Lung microvascular endothelial cell (primary cell): ENCODE measurements at places on chromosomes 5 and 9. TPM values are rescaled to one million over a fixed set of nuclear protein-coding genes. Genes with fewer than 3 reads are reported as not detected.

DNA sequence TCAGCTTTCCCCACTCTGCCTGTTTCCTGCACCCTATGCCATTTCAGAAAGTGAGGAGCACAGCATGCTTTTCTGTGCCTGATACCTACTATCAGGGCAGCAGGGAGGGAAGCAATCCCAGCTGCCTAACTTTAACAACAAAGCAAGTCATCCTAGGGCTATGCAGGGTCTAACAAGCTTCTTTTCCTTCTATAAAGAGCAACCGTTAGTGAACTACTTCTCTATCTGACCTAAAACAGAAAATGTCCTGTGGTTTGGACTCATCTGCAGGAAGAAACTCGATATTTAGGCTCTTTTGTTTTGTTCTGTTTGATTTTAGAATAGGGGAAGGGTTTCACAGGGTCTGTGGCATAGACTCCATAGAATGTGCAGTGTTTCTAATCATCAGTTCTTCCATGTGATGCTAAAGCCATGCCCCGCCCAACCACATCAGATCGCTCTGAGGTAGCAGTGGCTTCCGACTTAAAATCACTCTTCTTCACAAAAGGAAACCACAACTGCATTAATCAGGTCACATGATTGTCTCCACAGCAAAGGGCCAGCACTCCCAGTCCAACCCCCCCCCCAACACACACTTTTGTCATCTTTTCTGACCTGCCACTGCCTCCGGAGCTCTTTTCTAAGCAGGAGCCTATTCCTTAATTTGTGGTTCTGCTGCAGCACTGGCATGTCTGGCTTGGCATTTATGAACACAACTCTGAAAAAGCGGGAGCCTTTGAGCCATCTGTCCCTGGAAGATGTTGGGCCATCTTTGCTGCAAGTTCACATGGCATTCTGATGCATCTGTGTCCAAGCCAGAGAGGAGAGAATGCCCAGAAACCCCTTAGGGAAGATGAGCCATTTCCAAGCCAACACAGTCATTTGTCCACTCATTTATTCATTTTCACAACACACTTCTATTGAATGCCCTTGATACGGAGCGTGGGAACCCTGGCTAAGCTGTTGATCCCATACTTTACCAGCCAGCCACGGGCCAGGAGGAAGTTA, 71.6 kb downstream of the CFAP90 start:
- no peak for DNase-seq

DNA sequence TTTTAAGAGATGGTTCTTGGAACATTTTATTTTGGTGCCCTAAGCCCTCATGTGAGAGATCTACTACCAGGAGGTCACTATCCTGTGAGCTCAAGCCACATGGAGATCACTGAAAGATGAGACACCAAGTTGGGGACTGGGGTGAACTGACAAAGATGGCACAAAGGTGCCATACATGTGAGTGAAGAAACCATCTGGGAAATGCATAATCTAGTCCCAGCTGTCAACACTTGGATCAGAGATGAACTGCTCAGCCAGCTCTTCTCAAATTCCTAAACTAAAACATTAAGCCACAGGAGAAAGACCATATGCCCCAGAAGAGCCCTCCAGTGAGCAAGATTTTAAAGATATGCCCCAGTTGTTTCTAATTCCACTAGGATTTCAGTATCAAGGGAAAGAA, 22.2 kb upstream of the MYOT start:
- DNase-seq, result no peak

DNA sequence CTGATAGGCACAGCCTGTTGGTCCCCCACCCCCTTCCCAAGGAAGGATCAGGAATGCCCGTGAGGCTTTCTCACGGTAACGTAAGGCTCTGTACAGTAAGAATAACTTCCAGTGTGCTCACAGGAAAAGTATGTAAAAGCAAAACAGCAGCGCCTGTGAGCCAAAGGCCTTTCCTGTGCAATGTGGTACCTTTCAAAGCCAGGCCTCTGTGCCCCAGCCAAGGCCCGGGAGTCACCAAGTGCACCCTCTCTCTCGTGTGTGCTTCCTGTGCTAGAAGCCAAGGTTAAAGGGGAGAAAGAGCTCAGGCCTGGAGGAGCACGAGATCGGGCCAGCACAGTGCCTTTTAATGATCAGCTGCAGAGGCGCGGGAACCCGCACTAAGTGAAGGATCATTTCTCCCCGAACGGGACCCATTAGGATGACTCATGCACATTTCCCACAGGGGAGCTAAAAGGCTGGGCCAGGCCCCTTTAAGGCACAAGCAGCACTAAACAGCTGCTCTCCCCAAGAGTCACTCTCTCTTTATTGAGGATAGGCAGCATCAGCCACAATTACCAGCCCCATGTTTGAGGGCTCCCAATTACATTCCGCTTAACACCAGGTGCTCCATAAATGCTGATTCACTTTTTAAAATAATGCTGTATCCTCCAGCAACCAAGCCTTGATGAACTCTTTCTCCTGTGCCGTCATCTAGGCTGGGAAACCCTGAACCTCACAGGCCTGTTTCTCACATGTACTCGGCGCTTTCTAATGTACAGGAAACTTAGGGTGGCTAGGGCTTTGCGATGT, 42.8 kb downstream of the SHB start:
- DNase-seq, result peak; percentile 91

- DNase-seq, result peak; percentile 5
Observed at GRCh38 chr9:38621434-38622287, 1.3 kb upstream of the ANKRD18A start.

GRCh38 chr5:172777881-172778814, 7.2 kb upstream of the DUSP1 start:
- peak; percentile 59 for DNase-seq

The SHC3 gene
- 0.20 and 0.22 TPM in 2 replicates for total RNA-seq

GRCh38 chr5:16787278-16787677, 148.8 kb downstream of the MYO10 start:
- DNase-seq, result peak; percentile 52

- peak; percentile 87 for DNase-seq
Observed at GRCh38 chr5:141430332-141431113, at the start of gene PCDHGA12. PCDHGA12 (plus strand) TSS chr5:141430507; CDS start chr5:141430760, 253 bp downstream.

The INSYN2B gene
- total RNA-seq, result 0.40 and 1.3 TPM in 2 replicates

DNA sequence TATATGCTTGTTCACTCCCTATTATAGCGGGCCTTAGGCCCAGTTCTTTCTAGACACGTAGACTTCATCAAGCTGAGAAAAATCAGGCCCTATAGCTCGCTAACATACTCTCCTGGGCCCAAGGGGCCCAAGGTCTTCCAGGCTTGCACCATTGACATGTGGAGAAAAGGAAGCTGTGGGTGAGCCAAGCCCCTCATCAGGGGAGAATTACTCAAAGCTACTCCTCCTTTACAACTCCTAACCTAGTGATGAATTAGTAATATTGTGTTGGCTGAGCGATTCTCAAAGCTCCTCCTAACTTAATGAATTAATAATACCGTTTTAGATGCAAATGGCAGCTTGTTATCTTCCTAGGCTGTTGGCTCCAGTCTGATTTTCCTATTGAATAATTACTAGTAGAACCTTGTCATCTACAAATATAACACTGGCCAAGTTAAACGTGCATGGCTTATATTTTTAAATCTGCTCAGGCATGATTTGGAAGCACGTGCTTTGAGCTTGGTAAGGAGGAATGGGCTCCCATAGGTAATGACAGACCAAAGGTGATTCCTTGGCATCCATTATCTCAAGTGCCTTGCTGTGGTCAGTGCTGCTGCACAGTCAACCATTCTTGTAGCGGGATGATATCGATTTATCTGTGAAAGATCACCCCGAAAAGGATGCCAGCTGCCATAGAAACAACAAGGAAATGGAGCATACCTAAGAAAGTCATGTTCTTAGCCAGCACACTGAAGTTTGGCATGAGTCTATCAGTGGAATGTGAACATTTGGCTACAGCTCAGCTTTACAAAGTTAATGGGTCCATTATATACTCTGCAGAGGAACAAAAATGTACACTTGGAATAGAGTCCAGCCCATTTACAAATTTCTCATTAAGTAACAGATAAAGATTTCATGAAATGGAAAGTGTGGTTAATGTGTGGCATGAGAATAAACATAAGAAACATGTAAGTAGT, 23.8 kb downstream of the LVRN start:
- DNase-seq, result no peak

DNA sequence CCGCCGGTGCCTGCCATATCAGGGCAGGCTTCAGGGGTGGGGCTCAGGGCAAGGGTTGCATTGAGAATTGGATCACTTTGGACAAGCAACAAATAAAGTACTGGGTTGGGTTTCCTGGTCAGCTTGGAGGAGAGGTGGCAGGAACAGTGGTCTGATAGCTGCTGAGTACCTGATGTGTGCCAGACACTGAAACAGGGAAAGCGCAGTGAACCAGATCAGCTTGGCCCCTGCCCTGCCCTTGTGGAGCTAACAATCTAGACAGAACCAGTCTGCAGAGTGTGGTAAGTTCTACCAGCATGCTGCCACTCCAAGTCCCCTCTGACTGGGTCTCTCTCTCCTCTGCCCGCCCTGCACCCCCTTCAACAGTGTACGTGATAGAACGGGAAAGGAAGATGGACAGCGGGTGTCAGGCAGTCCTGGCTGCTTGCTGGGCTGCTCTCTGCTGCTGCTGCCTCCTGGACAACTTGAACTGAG, 53.4 kb downstream of the CYSTM1 start:
- no peak for DNase-seq

- no peak for DNase-seq
Observed at GRCh38 chr9:1659363-1659690, 355.8 kb upstream of the SMARCA2 start.

GRCh38 chr5:36606428-36607113, at the start of gene SLC1A3:
SLC1A3 (plus strand) TSS chr5:36606606; CDS start chr5:36608424, 1,818 bp downstream.
- peak; percentile 49 for DNase-seq

DNA sequence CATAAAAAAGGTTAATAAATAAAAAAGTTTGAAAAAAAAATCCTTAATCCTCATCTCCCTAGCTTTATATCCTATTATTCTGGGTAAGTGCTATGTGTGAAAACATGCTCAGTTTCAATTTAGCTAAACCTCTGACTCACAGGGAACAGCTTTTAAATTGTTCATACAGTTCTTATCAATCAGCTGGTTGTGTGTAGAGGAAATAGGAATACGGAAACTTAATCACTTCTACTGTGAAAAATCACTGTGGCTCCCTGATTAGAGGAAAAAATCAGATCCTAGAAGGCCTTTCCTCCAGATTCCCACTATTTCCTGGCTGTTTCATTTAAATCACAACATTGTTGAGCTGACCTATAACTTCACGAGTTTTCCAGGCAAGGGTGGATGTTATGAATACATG, 120.5 kb downstream of the MARCHF3 start:
- peak; percentile 48 for DNase-seq

The RNF208 gene
- 0.22 TPM in 1 of 2 replicates, not detected in the other for total RNA-seq

- no peak for DNase-seq
Observed at GRCh38 chr5:171351536-171352073, 36.0 kb upstream of the NPM1 start.

- DNase-seq, result peak; percentile 9
Observed at GRCh38 chr5:116453988-116454411, 120.6 kb downstream of the SEMA6A start.

GRCh38 chr9:80775530-80775929, 913.8 kb downstream of the TLE1 start:
- no peak for DNase-seq

DNA sequence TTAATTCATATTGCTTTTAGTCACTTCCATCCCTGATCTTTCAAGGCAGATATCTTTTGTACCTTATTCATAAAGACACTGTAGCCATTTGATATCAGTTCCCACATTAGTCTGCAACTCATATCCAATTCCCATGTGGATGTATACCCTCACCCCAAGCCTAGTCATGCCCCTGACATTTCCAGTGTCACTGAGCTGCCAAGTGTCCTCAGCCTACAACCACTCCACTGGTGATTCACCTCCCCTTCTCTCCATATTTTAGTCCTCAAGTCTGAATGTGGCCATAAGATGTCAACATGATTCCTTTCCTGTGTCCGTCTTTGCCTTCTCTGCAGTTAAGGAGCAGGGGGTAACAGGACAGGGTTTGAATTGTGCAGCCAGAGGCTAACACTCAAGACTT, 346.9 kb downstream of the RAB3C start:
- no peak for DNase-seq

The TSLP gene
- total RNA-seq, result under 0.01 TPM in 1 of 2 replicates, not detected in the other

- no peak for DNase-seq
Observed at GRCh38 chr9:93303258-93303771, 119.4 kb downstream of the WNK2 start.

DNA sequence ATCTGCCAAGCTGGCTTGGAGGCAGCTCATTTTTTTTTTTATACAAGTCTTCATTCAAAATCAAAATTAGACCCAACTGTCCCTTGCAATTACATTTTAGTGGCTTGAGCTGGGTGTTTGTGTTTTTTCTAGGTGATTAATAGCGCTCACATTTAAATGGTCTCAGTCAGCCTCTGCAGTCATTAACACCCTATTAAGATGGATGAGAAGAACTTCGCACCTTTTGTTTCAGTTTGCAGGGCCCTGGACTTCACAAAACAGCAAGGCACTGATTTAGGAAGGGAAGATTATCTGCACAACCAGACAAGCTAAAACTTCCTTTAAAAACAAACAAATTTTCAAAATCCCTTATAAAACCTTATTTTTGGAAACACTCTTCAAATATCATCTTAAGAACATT, 374.8 kb downstream of the EFNA5 start:
- DNase-seq, result no peak

GRCh38 chr5:77101298-77101697, 14.2 kb upstream of the ZBED3 start:
- DNase-seq, result no peak

GRCh38 chr5:126000507-126000906, 422.7 kb upstream of the GRAMD2B start:
- no peak for DNase-seq

The FOXE1 gene
- total RNA-seq, result not detected in 2 replicates

The PCDHGA9 gene
- total RNA-seq, result 0.87 and 2.2 TPM in 2 replicates

The PHF24 gene
- not detected in 2 replicates for total RNA-seq

The PLGRKT gene
- total RNA-seq, result 5.0 and 5.2 TPM in 2 replicates
